ENCODE measurements at places on chromosomes 3 and 15.

DNA sequence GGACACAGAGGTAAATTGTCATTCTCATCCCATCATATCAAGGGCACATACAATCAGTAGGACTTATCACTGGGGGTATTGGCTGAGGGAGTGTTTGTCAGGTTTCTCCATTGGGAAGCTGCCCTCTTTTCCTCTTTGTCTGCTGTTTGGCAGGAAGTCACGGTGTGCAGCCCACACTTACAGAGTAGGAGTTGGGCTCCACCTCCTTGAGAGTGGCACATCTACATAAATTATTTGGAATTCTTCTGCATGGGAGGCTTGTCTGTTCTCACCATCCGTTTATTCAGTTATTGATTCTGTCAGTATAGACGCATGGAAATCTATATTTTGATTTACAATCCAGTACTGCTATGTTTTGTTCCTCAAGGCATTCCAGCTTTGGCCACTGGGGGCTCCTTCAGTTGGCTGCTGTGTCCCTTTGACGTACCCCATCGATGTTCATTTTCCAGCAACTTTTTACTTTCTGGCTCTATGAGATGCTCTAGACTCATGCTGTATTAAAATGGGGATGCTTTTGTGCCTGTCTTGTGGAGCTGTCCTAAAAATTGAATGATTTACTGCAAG, 200.3 kb downstream of the SLCO3A1 start:
- no peak for DNase-seq

GRCh38 chr15:59303633-59304032, 69.0 kb downstream of the MYO1E start:
- DNase-seq, result no peak

DNA sequence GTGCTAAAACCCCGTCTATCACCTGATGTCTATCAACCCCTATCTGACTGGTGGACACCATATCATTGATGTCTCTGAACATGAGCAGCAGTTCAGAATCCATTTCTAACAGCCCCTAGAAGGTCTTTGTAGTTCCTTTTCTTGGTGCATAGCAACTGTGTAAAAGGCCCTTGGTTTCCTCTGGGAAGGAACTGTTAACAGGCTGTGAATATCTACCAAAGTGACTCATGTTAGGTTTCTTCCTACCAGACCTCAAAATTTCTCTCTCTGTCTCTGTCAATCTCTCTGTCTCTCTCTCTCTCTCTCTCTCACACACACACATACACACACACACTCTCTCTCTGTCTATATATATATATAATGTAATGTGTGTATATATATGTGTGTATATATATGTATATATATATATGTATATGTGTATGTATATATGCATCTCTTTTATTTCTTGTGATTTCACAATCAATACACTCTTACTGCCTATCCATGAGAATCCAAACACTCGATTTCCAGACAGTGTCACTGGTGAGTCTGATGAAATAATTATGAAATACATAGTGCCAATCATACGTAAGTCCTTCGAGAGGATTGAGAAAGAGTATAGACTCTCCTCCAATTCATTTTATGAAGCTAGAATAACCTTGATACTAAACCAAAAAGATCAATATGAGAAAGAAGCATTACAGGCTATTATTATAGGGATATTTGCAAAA, 335.9 kb upstream of the SLCO3A1 start:
- DNase-seq, result no peak

- DNase-seq, result no peak
Measured at GRCh38 chr15:89489376-89489775, 7.0 kb downstream of the RHCG start.

GRCh38 chr3:50154840-50155490, at the start of gene SEMA3F:
Gene SEMA3F (plus strand): TSS chr3:50155324. CDS start chr3:50159623, 4,299 bp downstream.
- DNase-seq, result peak; percentile 66

DNA sequence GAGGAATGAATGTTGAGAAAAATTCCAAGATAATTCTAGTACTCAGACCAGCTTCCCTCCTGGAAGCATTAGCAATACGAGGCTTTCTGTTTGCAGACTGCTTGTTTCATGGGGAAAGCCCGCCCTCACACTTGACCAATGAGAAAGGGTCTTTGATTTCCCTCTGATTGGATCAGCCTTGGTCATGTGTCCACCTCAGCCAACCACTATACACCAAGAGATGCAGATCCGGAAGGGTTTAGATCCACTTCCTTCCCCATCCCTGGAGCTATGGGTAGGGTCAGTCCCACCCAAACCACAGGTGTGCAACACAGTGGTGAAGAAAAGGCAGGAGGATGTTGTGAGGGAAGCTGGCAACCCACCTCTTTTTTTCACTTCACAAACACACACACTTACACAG, 154.7 kb downstream of the SV2B start:
- no peak for DNase-seq

GRCh38 chr15:100940767-100941379, 21.7 kb downstream of the LRRK1 start:
- no peak for DNase-seq

GRCh38 chr15:63896336-63897115, 62.8 kb upstream of the HERC1 start:
- DNase-seq, result no peak

DNA sequence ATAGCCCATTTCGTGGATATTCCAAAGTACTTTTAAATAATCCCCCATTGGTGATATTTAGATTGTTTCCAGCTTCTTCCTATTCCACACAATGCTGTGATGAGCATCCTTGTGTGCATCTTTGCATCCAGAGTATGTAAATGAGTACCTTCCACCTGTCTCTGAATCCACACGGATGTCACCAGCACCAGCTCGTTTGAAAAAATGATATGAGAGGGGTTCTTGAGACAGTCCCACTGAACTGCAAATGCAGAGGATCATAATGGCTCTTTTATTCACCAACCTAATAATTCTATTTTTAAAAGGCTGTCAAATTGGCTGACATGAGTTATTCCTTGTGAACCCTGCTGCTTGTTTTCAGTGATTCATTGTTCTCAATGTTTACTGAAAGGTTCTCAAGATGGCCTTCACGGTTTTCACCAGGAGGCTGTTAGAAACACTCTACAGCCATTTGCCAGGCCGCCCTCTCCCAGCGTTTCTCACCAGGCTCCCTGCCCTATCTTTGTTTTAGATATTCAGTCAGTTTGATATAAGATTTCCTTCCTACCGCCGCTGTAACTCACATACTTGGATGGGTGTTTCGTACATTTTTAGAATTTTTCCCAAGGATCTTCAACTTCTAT, 96.7 kb upstream of the PTPRG start:
- DNase-seq, result no peak

DNA sequence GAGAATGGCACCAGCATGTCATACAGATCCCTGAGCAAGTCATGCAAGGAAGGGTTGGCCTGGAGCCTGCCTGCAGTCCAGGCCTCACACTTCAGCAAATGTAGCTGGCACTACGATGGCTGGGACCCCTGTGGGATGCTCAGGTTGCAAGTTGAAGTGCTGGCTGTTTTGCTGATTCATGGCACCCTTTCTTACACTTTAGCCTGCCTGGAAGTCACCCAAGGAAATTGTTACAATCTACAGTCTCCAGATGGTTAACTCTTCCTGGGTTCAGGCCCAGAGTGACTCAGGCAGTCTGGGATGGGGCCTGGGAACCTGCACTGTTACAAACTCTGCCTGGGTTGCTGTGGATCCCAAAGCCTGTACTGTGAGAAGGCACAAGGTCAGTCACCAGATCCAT, 91.0 kb upstream of the SLC6A11 start:
- no peak for DNase-seq

DNA sequence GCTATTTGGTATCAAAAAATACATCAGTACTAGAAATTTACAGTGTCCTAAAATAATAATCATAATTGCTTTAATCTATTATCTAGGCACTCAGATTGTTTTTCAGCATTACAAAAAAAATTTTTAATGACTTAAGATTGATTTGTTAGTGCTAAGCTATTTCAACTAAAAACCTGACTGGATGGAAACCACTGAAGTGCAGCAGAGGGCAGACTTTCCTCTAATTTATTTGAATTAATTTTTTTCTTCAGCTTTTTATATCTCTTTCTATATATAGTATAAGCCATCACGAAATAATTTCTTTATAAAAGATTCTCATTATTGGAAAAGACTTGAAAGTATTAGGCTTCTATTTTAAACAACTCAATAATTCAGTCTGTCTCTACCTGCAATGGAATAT, 131.4 kb downstream of the IQCH start:
- DNase-seq, result no peak

DNA sequence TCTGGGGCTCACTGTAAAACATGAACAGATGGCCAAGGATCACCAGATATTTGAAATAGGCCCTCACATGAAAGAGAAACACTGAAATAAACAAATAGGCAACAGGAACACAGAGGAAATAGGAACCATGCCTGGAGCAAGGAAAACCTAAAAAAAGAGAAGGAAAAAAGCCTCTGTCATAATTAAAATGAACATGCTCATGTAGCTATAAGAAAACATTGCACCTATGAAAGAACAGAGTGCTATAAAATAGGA, 102.4 kb downstream of the RAB11A start:
- DNase-seq, result no peak

DNA sequence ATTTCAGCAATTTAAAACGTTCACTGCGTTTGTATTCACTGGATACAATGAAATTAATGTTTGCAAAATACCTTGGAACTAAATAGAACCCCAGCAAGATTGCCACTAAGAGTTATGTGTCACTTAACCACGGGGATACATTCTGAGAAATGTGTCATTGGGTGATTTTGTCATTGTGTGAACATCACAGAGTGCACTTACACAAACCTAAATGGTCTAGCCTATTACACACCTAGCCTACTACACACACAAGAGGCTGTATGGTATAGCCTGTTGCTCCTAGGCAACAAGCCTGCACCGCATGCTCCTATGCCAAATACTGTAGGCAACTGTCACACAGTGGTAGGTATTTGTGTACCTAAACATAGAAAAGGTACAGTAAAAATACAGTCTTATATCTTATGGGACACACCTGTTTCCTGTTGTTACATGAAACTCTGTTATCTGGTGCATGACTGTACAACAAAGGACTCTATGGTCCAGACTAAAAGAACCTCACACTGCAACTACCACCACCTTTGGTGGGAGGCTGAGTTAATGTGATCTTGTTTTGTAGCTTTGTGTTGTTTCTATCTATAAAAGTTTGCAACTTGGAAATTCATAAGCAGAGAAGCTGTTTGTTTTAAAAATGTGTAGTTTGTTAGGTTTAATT, 92.2 kb upstream of the NTRK3 start:
- no peak for DNase-seq

- no peak for DNase-seq
Measured at GRCh38 chr3:129028866-129029265, 27.8 kb downstream of the EFCC1 start.

DNA sequence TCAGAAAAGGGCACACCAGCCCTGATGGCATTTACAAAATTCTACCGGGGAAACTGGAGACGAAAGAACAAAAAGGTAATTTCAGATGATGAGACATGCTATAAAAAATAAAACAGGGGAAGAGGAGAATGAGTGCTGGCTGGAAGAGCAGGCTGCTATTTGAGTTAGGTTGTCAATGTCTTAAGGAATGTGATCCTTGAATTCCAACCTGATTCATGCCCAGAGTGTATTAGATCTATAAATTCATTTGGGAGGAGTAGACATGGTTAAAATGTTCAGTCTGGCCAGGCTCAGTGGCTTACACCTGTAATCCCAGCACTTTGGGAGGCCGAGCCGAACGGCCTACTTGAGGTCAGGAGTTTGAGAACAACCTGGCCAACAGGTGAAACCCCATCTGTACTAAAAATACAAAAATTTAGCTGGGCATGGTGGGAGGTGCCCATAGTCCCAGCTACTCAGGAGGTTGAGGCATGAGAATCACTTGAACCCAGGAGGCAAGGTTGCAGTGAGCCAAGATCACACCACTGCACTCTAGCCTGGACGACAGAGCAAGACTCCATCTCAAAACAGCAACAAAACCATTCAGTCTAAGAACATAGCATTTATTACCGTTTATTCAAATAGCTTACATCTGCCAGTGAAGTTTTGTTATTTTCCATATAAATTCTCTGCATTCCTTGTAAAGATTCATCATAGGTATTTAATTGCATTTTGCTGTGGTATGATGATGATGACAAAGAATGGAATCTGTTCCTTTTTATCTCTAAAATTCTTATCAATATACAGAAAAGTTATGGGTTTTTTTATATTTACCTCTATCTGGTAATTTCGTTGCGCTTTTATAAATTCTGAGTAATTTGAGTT, 126.7 kb upstream of the NR2E3 start:
- DNase-seq, result no peak

DNA sequence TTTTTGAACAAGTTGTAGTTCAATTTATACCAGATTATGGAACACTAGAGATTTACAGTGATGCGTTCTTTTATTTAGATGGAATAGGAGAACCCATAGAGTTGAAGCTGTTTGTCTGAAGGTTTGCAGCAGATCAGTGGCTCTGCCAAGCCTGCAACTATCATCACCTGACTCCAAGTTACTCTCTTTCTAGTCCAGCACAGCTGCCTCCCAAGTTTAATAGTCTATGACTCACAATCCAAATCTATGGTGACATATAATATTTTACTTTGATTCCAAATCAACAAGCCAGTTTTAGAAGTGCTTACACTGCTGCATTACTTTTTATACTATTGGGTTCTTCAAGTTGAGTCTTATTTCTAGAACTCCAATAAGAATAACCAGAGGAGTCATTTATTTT, 400.4 kb downstream of the LPP start:
- no peak for DNase-seq

DNA sequence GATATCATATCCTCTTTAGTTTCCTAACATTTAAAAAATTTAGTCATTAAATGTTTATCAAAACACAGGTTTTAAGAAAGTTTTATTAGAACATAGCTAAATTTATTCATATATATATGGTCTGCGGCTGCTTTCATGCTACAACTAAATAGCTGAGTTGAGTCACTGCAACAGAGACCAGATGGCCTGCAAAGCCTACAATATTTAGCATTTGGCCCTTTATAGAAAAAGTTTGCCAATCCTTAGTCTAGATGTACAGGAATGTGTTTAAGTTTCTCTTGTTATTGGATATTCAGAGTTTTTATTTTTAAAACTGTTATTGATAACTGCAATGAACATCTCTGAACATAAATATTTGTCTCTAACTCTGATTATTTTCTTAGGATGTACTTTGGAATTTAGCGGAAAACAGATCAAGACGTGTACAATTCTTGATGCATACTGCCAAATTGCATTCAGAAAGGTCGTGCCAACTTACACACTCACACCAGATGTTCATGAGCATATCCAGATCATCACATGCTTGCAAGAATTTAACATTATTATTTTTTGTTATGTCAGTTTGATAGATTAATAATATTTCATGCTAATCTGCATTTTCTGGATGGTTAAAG, 157.9 kb downstream of the STAC start:
- DNase-seq, result no peak

DNA sequence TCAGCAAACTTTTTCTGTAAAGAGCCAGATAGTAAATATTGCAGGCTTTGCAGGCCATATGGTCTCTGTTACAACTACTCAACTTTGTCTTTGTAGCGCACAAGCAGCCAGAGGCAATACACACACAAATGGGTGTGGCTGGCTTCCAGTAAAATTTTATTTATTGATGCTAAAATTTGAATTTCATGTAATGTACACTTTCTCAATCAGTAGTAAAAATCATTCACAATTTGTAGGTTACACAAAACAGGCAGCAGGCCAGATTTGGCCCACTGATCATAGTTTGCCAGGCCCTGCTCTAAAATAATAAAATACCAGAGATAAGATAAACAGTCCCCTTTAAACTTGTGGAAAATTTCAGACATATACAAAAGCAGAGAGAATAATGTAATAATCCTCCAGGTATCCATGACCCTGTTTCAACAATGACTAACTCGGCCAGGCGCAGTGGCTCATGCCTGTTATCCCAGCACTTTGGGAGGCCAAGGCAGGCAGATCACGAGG, 330.3 kb downstream of the SHQ1 start:
- no peak for DNase-seq
